ENCODE measurements at places on chromosomes 13 and 19.

DNA sequence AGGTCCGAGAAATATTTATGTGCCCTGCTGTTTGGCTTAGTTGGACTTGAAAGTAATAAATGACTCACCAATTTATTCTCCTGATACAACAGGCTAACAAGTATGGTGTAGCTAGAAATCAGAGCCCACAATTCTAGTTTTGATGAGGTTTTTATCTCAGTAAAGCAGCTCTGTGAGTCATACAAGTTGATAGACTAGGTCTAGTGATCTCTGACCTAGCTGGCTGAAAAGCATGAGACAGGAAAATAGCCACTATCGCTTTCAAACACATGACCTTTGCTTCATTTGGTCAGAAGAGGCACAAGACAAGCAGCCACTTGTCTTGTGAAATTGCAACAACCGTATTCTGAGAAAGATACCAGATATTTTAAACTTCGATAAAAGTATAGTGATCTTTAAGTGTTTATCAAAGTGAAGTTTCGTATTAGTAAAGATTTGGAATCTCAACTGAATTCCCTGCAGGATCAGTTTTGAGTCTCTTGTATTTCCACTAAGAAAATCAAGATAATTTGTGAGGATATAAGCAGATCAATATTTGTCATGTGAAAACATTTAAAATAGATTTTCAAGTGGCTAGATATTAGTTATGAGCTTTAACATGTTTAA is 126.7 kb downstream of the MAB21L1 start:
- no peak for DNase-seq

DNA sequence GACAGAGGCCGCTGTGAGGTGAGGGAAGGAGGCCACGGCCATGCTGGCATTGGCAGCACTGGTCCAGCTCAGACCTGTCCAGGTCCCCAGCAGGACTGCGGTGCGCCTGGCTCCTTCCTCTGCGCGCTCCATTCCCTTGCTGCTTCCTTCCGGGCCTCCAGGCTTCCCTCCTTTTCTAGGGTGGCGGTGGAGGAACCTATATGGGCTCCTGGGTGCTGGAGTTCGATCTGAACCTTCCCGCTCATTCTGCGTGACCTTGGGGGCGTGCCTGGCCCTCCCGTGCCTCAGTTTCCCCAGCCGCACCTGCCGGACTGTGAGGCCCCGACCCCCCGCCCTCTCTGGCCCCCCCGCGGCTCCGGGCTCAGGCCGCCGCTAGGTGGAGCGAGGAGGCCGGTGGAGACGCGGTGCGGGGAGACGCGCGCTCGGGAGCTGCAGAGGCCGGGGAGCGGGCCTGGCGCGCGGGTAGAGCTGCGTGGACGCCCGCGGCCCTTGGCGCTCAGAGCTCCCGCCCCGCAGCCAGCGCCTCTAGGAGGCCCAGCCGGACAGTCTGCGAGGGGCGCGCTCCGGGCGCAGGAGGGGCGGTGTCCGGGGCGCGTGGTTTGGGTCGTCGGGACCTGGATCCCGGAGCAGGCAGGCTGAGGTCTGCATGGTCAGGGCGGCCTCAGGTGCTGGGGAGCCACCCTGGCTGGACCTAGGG is 29.9 kb downstream of the EFNA2 start:
- peak; percentile 26 for DNase-seq

GRCh38 chr13:76636829-76637228 is 249.4 kb downstream of the KCTD12 start:
- DNase-seq, result no peak

DNA sequence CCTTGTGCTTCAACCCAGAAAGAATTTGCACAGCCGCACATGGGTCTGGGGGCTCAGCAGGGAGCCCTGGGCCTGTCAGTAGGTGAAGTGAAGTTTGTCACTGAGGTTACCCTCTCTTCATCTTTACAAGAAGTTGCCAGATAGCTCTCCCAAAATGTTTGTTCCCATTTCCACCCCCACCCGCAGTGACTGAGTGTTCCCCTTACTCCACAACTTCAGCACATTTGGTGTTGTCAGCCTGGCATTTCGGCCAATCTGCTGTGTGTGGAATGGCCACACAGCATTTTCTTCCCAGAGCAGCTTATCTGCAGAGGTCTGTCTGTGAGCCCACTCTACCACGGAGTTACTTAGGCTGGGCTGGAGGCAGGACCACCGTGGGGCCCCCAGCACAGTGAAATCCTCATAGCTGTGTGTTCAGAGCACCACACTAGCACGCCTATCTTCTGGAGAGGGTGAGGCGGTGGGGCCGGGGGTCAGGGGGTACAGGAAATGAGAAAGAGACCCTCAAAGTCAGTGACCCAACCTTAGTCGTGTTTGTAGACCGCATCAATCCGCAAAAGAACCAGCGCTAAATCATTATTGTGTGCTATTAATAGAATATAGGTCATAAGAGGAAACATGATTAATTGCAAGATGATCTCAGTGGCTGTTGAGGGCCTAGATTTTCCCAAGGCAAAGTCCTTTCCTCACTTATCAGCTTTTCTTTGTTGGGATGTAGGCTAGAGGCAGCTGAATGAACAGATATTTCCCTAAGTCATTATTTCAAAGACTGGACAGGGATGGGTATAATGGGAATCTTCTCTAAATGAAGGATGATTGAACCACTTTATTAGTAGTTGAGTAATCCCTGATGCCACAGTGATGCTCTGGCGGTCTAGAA is 116.0 kb downstream of the SIPA1L3 start:
- peak; percentile 82 for DNase-seq

DNA sequence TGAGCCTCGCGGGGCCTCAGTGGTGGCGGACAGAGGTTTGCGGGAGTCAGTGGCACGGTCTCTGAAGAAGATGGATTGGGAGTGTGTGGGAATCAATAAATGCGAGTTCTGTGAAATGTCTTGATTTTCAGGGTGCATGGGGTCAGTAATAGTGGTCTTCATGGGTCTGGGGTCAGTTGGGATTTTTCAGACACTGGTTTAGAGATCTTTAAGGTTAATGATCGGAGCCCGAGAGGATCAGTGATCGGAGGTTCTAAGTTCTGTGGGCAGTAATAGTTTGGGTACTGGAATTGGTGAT is 377 bp downstream of the ZNF793 start:
- no peak for DNase-seq

GRCh38 chr13:91934354-91934753 is 535.9 kb downstream of the GPC5 start:
- DNase-seq, result no peak

DNA sequence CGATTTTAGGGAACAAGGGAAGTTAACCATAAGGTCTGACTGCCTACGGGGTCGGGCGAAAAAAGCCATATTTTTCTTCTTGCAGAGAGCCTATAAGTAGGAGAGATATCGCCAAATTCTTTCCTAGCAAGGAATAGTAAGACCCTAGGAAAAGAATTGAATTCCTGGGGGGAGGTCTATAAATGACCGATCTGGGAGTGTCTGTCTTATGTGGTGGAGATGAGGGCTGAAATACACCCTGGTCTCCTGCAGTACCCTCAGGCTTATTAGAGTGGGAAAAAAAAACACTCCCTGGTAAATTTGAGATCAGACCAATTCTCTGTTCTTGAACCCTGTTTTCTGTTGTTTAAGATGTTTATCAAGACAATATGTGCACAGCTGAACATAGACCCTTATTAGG is 447.5 kb upstream of the ATXN8OS start:
- no peak for DNase-seq

DNA sequence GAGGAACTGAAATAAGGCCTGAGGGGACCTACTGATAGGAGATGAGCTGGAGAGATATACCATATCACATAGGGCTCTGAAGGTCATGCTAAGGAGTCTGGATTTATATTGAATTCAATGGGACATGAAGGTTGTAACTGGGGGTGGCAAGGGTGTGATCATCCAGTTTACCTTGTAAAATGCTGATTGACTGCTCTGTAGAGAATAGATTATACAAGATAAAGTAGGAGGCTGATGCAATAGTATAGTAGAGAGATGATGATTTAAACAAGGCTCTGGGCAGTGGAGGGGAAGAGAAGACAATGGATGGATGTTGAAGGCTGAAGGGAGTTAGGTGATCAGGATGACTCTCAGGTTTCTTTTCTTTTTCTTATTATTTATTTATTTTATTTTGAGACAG is 18.0 kb upstream of the PAN3 start:
- no peak for DNase-seq

GRCh38 chr19:17194608-17195007 is 20.5 kb upstream of the USE1 start:
- DNase-seq, result no peak

GRCh38 chr13:21639561-21639960 is 31.3 kb upstream of the FGF9 start:
- no peak for DNase-seq

DNA sequence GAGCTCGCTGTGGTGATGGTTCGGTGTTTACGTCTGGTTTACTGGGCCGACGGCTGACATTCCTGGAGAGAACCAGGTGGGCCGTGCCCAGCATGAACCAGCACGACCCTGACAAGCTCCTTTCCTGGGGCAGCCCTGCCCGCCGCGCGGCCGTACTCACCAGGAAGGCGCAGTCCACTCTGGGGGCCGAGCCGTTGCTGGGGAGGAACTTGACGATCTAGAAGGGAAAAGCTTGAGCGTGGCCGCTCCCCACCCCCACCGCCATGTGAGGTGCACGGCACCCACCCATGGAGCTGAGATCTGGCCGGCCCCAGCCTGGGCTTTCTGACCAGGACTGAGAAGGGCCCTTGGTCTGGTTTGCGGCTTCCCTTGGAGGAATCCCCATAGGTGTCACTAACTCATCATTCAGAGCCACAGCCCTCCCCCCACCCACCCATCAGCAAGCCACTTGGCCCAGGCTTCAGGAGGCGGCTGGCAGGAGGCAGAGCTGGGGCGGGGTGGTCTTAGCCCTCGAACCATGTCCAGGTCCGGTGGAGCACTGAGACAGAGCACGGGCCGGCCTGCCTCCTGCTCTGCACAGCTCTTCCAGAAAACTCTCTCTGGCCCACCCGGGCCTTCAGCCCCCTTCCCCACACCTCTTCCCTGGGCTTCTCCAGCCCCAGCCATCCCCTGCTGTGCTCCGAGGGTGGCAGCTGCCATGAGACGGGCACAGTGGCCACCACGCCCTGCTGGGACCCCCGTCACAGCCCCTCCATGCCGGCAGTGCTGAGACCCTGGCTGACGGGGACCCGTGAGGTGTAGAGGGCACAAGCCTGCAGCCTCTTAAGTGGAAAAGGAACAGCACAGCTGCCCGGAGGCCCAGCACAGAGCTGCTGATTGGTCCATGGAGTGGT is 6.2 kb downstream of the ATP4B start:
- DNase-seq, result no peak

GRCh38 chr19:51660975-51661600 is 14.5 kb upstream of the SIGLEC14 start:
- DNase-seq, result peak; percentile 46

DNA sequence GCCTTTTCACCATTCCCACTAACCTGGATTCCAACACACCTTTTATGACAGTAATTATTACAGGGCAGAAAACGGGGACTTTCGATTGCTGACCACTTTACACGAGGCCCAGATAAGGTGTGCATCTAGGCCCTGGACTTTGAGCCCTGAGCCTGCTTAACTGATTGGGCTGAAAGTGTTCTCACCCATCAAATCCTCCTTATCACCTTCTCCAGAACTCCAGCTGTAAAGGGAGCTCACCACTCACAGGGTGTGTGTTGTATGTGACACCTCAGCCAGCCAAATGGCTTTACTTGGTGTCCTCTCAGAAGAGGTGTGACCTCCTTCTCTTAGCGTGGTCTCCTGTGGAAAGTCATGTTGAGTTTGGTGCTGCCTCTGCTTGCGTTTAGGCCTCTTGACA is 36.5 kb downstream of the SIPA1L3 start:
- no peak for DNase-seq

DNA sequence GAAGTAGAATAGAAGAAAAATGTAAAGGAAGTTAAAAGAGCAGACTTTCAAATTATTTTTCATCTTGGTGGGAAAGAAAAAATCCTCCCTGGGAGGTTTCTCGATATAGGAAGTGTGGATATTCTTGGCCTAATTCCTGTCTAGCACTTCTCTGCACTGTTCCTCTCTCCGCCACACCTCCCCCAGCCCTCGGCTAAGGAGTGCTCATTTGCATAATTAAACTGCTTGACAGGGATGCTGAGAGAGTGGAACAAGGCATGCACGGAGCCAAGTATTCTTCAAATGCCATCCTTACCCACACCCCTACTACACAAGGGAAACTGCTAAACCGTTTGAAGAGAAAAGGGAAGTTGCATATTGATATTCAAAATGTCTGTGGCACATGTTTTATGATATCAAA is 511.0 kb upstream of the HTR2A start:
- DNase-seq, result no peak

All from kidney capillary endothelial cell (primary cell).